ENCODE measurements at places on chromosomes 2 and 18. TPM values are rescaled to one million over a fixed set of nuclear protein-coding genes. Genes with fewer than 3 reads are reported as not detected.

DNA sequence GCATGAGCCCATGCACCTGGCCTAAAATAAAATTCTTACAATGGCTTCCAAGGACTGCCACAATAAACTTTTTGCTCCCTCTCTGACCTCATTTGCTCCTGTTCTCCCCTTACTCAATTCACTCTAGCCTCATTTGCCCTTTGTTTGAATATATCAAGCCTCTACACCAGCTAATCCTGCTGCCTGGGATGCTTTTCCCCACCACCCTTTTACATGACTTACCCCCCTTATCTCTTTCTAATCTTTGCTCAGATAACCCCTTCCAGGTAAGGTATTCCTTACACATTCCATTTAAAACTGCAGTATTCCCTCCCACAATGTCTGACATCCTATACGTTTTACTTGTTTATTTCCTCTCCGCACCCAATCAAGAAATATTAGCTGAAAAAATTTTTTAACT lies 22.7 kb downstream of the IMMT start:
- DNase-seq, result no peak

DNA sequence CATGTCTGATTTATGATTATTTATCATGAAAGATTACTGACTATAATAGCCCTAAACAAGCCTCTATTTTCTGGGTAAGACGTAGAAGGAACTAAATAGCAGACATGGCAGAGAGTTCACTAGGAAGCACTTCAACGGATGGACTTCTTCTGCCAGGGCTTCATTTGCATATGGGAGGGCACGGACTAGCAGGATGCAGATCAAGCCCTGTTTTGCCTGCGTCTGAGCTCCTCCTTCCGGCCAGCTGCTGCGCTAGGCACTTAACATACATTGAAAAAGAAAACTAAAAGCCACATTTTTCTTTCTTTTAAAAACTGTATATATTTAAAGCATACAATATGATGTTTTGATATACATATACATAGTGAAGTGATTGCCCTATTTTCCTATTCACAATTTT lies 340.0 kb upstream of the MEX3C start:
- DNase-seq, result no peak

GRCh38 chr2:25251422-25252273 lies 83.3 kb upstream of the POMC start:
- no peak for DNase-seq

DNA sequence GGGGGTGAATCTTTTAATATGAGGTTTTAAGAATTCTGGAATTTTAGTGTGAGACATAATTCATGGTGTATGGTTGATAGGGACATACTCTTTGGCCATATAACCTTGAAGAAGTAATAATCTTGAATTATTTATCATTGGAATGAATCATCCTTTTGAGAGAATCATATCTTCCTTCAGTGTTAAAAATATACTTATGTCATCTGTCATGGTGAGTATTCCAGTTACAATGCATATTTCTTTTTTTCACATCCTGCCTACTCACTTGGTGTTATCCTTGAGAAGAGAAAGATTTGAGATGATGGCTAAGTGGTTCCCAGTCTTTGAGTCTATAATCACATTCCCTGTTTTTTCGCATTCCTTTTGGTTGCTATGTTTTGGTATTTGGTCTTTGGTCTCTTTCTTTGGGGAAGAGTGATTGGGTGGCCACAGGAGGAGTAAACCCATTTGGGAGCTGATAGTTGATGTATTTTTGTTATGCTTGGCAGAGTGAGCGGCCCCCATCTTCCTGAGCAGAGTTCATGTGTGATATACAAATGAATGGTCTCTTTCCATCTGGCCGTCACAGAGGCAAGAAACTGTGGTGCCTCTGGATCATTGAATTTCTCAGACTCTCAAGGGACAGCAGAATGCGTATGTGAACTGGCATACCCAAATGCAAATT lies 21.6 kb downstream of the ASAP2 start:
- no peak for DNase-seq

DNA sequence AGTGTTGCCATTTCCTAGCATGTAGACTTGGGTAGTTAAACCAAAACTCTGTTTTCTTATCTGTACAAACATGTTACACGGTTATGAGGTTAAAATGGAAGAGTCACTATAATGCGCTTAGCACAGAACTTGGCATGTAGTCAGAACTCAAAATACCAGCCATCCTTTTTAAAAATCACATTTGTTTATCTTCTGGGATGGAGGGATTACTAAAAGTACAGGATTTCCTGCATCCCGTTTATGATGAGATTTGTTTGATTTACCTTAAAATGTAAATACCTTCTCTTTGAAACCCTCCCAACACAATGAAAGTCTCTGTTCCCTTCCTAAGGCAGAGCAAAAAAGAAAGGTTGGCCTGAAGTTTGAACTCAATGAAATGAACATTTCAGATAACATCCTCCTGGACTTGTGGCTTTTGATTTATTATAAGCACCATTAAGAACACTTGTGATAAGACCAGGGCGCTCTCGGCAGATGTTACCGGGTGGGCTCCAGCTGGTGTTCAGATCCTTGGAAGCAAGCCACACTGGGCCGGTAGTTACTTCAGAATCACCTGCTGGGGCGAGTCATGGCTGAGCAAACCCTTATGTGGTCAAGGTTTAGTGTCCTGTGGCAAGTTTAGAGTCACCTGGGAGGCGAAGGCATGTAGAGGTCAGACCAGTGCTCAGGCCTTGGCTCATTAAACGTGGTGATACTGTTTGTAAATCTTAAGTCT lies 105.7 kb downstream of the MGAT5 start:
- no peak for DNase-seq

DNA sequence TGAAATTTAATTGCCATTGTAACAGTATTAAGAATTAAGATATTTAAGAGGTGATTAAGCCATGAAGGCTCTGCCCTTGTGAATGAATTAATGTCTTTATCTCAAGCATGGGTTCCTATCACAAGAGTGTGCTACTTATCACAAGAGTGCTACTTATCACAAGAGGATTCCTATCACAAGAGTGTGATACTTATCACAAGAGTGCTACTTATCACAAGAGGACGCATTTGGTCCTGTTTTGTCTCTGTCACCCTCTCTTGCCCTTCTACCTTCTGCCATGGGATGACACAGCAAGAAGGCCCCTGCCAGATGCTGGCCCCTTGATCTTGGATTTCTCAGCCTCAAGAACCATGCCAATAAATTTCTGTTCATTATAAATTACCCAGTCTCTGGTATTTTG lies 13.2 kb upstream of the COL5A2 start:
- no peak for DNase-seq

- no peak for DNase-seq
These were observed 45.5 kb downstream of the RAB12 start for GRCh38 chr18:8654503-8655451.

GRCh38 chr2:205780645-205781044 lies 98.3 kb downstream of the NRP2 start:
- no peak for DNase-seq

The SCYGR3 gene
- total RNA-seq, result not detected

The SNORC gene
- not detected for total RNA-seq

The GRB14 gene
- total RNA-seq, result 1.1 TPM

The MRPL33 gene
- total RNA-seq, result 3.4 TPM

The FBXO41 gene
- 5.2 TPM for total RNA-seq

The IMPA2 gene
- 43.4 TPM for total RNA-seq

The RAB17 gene
- 0.32 TPM for total RNA-seq
